ENCODE measurements at places on chromosomes 3 and 15.

DNA sequence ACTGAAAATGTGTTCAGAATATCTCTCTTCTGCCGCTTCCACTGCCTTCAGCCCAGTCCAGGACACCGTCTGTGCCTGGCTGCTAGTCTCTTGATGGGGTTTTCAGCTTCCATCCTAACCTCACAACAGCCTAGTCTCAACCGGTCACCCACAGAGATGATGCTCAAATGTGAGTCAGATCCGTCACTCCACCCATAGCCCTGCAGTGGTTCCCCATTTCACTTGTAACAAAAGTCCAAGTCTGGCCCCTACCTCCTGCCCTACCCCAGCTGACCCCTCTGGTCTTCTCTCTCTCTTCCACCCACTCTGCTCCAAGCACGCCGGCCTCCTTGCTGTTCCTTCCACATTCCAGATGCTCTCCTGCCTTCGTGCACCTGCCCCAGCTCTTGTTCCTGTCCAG is 68.1 kb downstream of the PPARG start:
- no peak for DNase-seq

DNA sequence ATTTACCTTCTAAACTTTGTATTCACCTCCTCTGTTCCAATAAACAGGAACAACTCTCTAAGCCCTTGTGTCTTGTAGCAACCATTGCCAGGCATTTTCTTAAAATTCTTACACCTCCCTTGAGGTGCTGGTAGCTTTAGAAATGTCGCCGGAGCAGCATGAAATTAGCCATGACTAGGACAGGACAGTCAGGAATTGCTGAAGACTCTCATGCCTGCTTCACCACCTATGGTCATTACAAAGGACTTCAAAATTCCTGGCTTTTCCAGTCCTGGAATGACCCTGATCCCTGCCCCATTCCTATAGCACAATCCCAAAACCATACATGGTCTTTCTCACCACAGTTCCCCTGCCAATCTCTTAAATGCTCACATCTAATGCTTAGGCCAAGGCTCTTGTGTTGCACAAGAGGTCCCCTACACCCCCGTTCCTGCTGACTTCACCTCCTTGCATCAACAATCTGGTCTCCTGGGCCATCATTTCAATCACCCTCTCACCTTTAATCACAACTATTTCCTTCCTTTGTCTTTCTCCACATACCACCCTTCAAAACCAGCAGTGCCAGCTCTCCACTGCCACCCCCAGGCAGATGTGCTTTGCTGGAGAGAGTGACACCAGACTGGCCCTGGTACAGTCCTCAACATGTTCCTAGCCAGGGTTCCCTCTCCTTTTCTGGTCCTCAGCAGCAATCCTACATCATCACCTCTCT is 113.2 kb upstream of the TJP1 start:
- no peak for DNase-seq

- no peak for DNase-seq
Measured at GRCh38 chr15:60672400-60672799, 193.5 kb upstream of the ICE2 start.

- no peak for DNase-seq
Measured at GRCh38 chr3:135981701-135982403, 16.3 kb downstream of the PPP2R3A start.

- DNase-seq, result no peak
Measured at GRCh38 chr3:102113421-102114041, 264.2 kb downstream of the NFKBIZ start.

GRCh38 chr3:111252779-111253178 is 181.2 kb downstream of the NECTIN3 start:
- no peak for DNase-seq

DNA sequence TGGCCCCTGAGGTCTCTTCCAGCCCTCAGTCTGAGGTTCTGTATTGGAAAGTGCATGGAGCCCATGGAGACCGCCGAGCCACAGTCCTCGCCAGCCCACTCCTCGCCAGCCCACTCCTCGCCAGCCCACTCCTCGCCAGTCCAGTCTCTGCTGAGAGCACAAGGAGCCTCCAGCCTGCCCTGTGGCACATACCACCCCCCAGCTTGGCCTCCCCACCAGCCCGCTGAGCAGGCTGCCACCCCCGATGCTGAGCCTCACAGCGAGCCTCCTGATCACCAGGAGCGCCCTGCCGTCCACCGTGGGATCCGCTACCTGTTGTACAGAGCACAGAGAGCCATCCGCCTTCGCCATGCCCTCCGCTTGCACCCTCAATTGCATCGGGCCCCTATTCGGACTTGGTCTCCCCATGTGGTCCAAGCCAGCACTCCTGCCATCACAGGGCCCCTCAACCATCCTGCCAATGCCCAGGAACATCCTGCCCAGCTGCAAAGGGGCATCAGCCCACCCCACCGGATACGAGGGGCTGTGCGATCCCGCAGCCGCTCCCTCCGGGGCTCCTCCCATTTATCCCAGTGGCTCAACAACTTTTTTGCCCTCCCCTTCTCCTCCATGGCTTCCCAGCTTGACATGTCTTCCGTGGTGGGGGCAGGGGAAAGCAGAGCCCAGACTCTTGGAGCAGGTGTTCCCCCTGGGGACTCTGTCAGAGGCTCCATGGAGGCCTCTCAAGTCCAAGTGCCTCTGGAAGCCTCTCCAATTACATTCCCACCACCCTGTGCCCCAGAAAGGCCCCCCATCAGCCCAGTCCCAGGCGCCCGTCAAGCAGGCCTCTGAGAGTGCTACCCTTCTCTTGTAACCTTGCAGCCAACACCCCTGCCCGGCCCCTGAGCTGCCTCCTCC is 40.9 kb downstream of the PML start:
- DNase-seq, result no peak

DNA sequence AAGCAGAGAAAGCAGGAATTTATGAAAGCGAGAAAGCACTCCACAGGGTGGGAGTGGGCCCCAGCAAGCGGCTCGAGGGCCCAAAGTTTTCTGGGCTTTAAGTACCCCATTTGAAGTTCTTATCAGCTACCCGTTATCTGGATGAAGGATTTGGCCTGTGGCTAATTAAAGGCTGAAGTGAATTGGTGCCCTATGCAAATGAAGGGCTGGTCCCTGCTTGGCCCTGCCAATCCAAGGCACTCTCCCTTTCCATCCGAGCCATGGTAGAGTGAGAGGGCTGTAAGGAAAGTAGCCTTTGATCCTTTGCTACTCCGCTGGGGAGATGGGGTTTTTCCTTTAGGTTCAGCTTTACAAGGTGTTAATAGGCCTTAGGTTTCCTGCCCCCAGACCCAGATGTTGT is 469.3 kb upstream of the CFAP20DC start:
- no peak for DNase-seq

All from T-helper 1 cell (primary cell).